Right renal pelvis (tissue), 4 donors: ENCODE measurements at places on chromosomes 13 and 19.

- no peak for DNase-seq
Measured at GRCh38 chr13:22081430-22081829, 410.6 kb downstream of the FGF9 start.

GRCh38 chr13:112105892-112106291 lies 38.9 kb downstream of the SOX1 start:
- DNase-seq: no peak

- DNase-seq: no peak
Measured at GRCh38 chr19:45097776-45098520, 5.0 kb downstream of the PPP1R37 start.

- no peak for DNase-seq
Measured at GRCh38 chr19:17873786-17874757, 2.3 kb downstream of the SLC5A5 start.

DNA sequence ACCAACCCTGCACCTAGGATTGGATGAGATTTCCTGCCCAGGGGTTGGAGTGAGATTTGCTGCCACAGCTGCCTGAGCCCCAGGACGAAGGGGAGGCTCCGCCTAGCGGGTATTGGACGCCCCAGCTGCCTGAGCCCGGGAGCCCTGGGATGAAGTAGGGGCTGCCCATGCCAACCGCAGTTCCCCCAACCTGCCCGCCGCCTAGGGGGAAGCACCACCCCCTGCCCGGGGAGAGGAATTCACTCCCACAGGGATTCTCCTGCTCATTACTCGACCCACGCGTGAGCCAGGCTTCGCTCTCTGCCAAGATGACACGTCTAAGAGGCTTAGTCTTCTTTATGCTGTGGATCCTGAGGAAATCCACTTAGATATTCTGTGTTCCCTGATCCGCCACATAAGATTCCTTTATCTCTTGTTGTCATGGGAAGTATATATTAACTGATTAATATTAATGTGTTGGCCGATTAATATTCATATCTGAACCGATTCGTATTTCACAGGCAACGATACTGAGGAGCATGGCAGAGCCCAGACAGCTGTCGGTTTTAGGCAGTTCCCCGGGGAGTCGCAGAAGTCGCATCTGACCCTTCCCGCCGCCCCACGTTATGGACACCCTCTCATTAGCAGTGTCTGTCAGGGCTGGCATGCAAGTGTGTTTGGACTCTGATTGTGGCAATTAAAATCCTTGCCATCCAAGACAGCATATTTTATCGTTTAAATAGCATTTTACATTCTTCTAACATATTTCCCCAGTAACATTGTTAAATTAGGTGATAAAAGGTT lies 44.5 kb upstream of the KCTD15 start:
- no peak for DNase-seq

DNA sequence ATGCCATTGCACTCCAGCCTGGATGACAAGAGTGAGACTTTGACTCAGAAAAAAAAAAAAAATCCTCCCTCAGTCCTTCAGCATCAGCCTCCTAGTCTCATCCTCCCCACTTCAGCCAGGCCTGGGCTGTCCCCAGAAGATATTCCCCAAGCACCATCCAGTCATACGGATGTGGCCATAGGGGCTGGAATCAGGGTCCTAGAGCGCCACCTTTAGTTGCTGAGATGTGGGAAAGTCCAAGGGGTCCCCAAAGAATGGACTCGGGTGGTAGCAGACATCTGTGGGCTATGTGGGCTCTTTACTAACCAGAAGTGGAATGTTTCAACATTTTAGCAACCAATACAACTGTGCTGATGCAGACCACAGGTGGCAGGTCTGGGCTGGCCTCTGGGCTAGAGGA lies 3.1 kb upstream of the TYROBP start:
- no peak for DNase-seq

- no peak for DNase-seq
Measured at GRCh38 chr19:52660981-52661380, 22.8 kb upstream of the ZNF83 start.

- DNase-seq: no peak
Measured at GRCh38 chr13:71842003-71842402, 25.0 kb downstream of the DACH1 start.

DNA sequence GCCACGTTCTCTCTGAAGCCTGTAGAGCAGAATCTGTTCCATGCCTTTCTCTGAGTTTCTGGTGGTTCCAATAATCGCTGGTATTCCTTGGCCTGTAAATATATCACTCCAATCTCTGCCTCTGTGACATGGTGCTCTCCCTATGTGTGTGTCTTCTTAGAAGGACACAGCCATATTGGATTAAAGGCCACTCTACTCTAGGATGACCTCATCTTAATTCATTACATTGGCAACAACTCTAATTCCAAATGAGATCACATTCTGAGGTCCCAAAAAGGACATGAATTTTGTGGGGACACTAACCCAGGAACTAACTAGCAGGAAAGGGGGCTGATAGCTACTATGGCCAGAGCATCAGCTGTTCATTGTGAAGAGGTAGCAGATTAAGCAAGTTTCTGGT lies 110.7 kb downstream of the KLF12 start:
- no peak for DNase-seq

GRCh38 chr13:33721724-33722123 lies 96.2 kb upstream of the RFC3 start:
- DNase-seq: no peak

- no peak for DNase-seq
Measured at GRCh38 chr19:5826531-5827341, 12.8 kb downstream of the FUT6 start.

GRCh38 chr13:56189439-56189838 lies 951.3 kb upstream of the PRR20A start:
- DNase-seq: no peak

GRCh38 chr19:34963573-34964406 lies at the start of gene ZNF792:
Gene ZNF792, minus strand, starts transcription at chr19:34964229. Its CDS starts 567 bp downstream, at chr19:34963662.
- peak; percentile 36 for DNase-seq

- no peak for DNase-seq
Measured at GRCh38 chr13:81487151-81487550, 1146.2 kb upstream of the SPRY2 start.

DNA sequence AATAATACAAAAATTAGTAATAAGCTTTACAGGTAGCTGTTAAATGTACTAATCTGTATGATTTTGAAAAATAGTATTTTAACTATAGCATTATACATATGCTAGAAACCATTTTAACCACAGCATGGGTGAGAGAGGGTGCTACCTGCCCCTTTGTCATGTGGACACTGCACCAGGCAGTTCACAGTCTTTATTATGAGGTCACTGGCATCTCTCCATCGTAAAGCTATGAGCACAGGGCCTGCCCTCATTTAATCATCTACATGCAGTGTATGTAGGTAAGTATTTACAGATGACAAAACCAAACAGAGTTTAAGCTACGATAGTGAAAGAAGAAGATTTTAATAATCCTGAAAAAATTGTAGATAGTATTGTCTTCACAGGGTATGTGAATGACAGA lies 21.7 kb downstream of the EDNRB start:
- DNase-seq: no peak

DNA sequence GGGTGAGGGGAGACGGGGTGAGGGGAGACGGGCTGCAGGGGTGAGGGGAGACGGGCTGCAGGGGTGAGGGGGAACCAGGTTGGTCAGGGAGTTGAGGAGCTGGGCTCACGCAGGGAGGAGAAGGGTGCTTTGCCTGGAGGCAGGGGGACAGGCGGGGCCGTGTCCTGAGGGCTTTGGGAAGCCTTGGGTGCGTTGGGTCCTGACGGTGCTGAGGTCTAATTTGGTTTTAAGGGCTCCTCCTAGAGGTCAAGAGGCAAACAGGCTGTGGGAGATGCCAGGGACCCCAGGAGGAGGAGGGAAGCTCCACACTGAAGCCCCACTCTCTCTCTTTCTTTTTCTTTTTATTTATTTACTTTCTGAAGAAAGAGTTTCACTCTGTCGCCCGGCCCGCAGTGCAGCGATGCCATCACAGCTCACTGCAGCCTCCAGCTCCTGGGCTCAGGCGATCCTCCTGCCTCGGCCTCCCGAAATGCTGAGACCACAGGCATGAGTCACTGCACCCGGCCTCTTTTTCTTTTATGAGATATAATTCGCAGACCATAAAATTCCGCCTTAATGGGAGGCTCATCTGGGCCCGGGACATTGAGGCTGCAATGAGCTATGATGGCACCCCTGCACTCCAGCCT lies 9.3 kb upstream of the MISP start:
- no peak for DNase-seq

DNA sequence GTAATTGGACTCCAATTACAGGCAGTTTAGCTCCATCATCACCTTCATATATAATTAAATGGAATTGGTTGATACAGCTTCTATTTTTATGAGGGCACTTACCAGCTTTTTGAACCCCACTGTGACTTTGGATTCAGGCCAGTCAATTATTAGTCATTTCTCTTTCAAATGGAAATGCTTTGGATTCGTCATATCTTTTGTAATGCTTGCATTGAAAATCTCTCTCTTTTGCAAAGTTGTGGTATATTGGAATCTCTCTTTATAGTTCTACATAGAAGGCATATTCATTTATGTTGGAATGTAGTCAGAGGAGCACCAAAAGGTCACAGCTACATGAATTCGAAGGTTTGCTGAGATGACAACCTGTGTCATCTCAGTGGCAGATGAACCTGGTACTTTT lies 1074.3 kb upstream of the SLC10A2 start:
- DNase-seq: no peak

GRCh38 chr19:39428283-39429112 lies 7.3 kb downstream of the RPS16 start:
- DNase-seq: peak; percentile 85

DNA sequence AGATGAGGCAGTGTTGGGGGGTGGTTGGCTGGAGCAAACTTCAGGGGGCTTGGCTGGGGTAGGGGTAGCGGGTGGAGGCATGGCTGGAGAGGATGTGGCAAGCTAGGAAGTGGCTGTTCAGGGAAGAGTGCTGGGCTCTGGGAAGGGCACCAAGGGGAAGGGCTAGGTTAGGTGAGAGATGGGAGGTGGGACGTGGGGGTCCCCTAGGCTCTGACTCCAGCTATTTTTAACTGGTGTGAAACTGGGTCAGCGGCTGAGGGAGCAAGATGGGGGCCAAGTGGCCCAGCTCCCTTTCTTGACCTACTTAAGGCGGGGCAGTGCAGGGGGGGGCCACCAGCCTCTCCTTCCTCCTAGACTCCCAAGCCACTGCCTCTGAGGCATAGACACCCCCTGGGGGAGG lies 7.3 kb downstream of the KCNC3 start:
- no peak for DNase-seq

DNA sequence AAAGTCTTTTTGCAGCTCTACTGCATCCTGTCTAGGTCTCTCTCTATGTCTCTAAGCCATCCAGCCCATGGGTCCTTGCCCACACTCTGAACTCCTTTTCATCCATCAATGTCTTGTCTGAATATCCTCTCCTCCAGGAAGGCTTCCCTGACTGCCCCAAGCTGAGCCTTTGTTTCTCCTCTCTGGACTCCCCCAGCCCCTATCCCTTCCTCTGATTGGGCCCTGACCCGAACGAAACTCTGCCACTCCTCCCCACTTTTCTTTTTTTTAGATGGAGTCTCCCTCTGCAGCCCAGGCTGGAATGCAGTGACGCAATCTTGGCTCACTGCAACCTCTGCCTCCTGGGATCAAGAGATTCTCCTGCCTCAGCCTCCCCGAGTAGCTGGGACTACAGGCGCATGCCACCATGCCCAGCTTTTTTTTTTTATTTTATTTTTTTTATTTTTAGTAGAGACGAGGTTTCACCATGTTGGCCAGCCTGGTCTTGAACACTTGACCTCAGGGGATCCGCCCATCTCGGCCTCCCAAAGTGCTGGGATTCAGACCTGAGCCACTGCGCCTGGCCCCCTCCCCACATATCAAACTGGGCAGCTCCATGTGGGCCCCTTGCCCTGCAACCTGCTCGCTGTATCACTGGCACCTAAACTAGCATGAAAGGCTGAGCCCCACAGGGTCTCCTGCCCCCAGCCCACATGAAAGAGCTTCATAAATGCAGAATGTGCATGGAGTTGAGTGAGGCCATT lies 870 bp upstream of the UNC13A start:
- DNase-seq: no peak

DNA sequence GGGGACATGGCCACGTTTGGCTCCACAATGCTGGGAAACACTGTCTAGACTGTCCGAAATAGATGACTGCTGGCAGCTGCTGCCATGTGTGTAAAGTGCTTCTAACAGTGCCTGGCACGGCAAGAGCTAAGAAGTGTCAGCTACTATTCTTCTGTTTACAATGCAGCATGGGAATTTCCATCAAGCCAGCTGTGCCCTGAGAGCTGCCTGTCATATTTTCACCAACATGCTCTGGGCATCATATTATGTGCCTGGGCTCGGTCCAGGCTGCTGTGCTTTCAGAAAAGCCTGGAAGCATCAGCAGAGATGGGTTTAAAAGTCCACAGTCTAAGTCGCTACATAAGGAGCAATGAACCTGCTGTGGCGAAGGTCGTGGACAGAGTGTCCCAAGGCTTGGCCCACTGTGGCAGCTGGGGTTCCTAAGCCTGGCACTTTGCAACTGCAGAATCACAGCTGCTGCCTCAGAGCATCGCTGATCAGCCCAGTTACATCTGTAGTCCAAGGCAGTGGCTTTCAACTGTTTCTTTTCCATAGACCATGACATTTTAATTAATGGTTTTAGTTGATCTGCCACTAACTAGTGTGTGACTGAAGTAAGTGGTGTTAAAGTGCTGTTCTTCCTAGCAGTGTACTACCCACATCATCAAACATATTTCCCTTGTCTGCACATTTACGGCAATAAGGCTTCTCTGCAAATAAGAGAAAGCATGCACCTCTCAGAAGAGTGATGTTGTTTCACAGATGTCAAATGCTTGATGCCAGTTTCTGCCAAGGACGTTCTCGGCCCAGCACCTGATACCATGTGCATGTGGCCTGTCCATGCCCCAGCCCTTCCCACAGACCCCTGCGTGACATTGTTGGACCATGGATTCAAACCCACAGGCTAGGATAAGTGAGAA lies 95.7 kb upstream of the C1QTNF9B start:
- DNase-seq: no peak

- no peak for DNase-seq
Measured at GRCh38 chr19:4594201-4594600, 34.7 kb upstream of the SEMA6B start.

DNA sequence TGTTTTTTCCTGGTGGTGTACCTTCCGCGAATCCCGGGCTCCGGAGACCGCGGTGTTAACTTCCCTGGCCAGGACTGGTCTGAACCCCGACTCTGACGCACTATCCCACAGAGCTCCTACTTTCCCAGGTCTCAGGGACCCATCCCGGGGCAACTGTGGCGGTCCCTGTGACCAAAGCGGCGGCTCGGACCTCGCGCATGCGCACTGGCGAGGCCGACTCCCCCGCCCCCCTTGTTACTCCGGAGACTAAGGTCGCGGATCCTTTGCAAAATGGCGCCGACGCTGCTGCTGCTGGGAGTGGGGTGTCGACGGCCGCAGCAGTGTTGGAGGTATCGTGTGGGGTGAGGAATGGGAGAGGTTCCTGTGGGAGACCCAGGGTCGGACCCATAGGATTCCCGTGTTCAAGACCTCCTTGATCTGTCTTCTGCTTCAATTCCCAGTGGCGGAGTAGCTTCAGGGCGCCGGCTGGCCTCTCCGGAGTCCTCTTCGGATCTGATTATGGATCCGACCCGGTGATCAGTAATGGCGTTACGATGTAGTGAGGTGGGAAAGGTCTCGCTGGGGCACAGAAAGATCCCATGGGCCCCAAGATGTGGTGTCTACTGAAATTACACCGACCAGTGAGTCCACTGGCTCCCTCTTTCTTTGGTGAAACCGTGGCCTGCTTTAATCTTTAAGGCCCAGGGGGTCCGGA lies 66.6 kb upstream of the ZNF527 start:
- DNase-seq: no peak
